ENCODE measurements at places on chromosomes 3 and 15.

GRCh38 chr3:112755845-112756613 lies 90.6 kb downstream of the CD200R1L start:
- no peak for DNase-seq

GRCh38 chr15:63038926-63039673 lies 3.4 kb upstream of the TPM1 start:
- no peak for DNase-seq

GRCh38 chr3:126490619-126491018 lies 14.9 kb upstream of the ZXDC start:
- DNase-seq: no peak

- DNase-seq: no peak
Measured at GRCh38 chr15:32872621-32873283, 154.9 kb downstream of the GREM1 start.

DNA sequence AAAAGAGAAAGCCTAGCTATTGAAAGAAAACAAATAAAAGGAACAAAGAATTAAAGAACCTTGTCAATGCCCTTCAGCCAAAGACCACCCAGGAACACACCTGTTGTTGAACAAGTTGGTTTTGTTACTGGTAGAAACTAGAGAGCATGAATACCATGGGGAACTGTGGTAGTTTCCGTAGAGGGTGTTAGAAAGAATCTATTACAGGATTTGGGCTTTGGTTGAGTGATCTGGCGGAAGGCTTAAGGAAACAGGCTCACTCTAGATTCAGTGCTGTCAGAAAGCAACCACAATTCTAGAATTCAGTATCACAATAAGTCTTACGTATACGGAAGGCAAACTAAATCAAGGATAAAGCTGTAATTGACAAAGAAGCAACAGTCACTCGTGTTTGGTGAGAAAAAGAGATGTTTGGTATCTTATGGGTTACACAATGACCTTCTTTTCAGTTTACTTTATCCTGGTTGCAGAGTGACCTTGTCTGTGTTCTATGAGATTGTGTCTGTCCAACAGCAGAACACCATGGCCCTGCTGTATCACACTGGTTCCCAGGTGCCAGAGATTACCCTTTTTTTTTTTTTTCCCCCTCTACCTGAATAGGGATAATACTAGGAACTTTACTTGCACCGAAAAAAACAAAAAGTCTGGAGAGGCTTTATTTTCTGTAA lies 265.9 kb downstream of the SHQ1 start:
- no peak for DNase-seq

Measured in NCI-H2107 (cell line).